Colonic mucosa (tissue), 4 donors: ENCODE measurements at places on chromosomes 1 and 21. TPM values are rescaled to one million over a fixed set of nuclear protein-coding genes. Genes with fewer than 3 reads are reported as not detected.

The OR2L3 gene
- not detected for total RNA-seq

The NCF2 gene
- 9.1 TPM for total RNA-seq

The OR6K3 gene
- not detected for total RNA-seq

The KLHL12 gene
- total RNA-seq: 28.7 TPM

The INAVA gene
- 127 TPM for total RNA-seq

The SLC44A5 gene
- 0.17 TPM for total RNA-seq

The PRKAA2 gene
- total RNA-seq: 6.8 TPM

The GPX7 gene
- total RNA-seq: 6.0 TPM

The FCGR2B gene
- 8.9 TPM for total RNA-seq

The SPRR1A gene
- total RNA-seq: not detected

DNA sequence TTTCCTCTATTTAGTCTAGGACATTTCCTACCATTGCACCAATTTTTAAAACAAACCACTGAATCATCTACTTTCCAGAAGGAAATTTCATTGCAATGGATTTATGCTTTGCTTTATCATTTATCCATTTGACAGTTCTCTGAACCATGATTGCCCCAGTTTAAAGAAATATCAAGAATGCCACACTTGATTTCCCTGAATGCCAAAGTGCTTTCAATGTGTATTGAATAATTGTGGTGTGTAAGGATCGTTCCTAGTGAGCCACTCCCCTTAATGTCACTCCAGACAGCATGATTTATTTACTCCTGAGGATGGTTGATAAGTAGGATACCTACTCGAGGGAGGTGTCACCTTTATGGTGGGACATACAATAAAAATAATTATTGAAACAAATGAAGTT is 169.6 kb downstream of the RYR2 start:
- H3K27me3 ChIP-seq: no peaks in the 10 kb centered on the region
- no peak for DNase-seq
- H3K36me3 ChIP-seq: no peaks in the 10 kb centered on the region
- H3K4me3 ChIP-seq: no peak overlapping the region
- H3K4me1 ChIP-seq: no peaks in the 10 kb centered on the region

DNA sequence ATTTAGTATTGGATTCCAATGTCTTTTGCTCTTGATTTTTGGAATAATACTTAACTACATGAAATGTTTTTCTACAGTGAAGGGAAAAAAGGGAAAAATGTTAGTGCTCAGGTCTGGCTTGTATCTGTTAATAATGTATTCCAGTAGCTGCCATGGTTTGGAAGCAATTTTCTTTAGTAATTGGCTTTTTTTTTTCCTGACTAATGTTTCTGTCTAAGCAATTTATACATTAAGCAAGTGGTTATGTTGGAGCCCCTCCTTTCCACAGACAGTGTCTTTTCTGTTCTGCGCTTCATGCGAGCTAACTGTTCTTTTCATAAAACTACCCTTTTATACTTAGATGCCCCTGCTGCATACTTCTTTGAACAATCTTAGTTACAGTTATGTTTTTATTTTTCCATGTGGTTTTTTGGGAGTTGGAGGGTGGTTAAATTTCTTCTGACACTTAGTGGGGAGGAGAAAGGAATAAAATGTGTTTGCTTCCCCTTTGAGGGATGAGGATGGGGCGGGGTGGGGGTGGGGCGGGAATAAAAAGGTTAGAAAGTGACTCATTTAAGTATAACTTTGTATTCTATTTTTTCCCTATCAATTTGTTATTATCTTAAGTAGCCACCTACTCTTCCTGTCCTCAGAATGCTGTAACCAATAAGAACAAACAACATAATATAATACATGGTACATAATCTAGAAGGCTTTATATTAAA is 83.1 kb downstream of the CLIC4 start:
- H3K36me3 ChIP-seq: no peaks in the 10 kb centered on the region
- no peaks in the 10 kb centered on the region for H3K27me3 ChIP-seq
- DNase-seq: no peak
- H3K27ac ChIP-seq: no peak overlapping the region
- H3K4me3 ChIP-seq: no peak overlapping the region

DNA sequence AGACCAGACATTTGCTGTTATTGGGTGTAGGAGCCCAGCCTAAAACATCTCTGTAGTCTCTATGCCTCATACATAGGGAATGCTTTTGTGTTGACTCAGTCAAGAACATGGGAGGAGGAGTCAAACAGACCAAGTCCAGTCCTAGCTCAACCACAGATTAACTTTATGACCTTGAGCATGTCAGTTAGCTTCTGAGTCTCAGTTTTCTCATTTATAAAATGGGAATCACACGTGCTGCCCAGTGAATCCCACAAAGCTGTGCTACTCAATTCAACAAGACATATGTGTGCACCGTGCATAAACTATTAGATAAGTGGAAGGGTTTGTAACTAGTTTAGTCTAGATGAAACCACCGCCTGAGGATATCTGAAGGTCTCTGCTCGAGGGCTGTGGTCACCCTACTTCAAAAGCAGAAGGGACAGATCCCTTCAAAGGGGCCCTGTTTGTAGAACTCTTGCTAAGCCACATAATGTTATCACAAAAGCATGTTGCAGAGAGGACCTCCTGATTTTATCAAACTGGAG is 109.5 kb upstream of the NFIA start:
- H3K27ac ChIP-seq: no peak overlapping the region
- H3K27me3 ChIP-seq: no peaks in the 10 kb centered on the region
- no peaks in the 10 kb centered on the region for H3K36me3 ChIP-seq

DNA sequence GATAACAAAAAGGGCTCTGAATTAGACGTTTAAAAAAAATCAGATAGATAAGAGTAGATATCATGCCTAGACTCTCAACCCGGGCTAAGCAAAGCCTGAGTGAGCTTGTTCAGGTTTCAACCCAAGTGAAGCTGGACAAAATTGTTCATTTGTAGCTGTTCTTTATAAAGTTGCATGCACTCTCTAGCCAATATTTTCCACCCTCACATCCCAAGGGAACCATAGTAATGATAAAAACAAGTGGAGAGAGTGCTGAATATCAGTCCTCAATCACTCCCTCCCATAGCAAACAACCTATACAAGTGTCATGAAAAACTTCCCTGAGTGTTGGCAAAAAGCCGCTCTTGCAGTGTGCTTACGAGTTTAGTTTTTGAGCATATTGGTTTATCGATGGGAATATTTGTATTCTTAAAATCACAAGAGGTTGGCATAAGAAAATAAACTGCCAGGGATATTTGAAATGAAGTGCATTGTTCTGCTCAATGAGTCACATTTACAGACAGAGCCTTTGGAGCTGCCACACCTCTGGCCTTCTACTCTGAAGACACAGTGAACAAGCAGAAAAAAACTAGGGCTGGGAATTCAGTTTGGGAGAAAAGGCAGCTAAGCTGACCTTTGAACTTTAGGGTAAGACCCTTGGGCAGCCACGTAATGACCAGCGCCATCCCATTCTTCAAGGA is 2.2 kb upstream of the CLCA2 start:
- no peak overlapping the region for H3K27ac ChIP-seq
- no peak overlapping the region for H3K4me3 ChIP-seq
- no peaks in the 10 kb centered on the region for H3K36me3 ChIP-seq
- no peaks in the 10 kb centered on the region for H3K4me1 ChIP-seq
- no peaks in the 10 kb centered on the region for H3K27me3 ChIP-seq
- DNase-seq: no peak

GRCh38 chr1:205068001-205068400 is 16.3 kb downstream of the TMEM81 start:
- H3K36me3 ChIP-seq: no peaks in the 10 kb centered on the region
- H3K4me1 ChIP-seq: no peaks in the 10 kb centered on the region
- H3K4me3 ChIP-seq: no peak overlapping the region
- H3K27me3 ChIP-seq: no peaks in the 10 kb centered on the region
- H3K27ac ChIP-seq: no peak overlapping the region

GRCh38 chr1:200279810-200280411 is 129.9 kb downstream of the ZNF281 start:
- H3K27ac ChIP-seq: no peak overlapping the region
- no peaks in the 10 kb centered on the region for H3K4me1 ChIP-seq
- no peaks in the 10 kb centered on the region for H3K27me3 ChIP-seq
- H3K4me3 ChIP-seq: no peak overlapping the region
- H3K36me3 ChIP-seq: no peaks in the 10 kb centered on the region

DNA sequence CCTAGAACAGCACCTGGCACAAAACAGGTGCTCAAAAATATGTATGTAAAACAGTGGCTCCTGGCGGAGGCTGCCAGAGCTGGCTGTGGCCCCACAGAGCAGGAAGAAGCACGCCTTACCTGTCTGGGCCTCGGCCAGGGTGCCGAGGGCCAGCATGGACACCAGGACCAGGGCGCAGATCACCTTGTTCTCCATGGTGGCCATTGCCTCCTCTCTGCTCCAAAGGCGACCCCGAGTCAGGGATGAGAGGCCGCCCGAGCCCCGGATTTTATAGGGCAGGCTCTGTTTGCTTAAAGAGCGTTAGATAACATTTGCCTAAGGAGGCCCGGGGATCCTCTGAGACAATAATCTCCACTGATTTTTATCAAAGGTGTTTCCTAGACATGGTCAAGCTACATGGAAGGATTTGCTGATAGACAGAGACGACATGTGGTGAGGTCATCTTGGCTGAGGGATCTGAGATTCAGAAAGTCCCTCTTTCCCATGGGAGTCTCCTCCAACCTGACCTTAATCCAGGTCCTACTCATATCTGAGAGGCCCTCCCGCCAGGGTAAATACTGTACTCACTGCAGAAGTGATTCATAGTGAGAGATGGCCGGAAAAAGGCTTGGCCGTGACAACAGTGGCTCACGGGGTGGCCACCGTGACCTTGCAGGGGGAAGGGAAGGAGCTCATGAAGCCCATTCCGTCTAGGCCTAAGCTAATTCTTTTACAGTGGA is at the start of gene TFF1:
TFF1 (minus strand) TSS at position 244 of the 719 bp plus-strand sequence; CDS start at position 204, 40 bp downstream.
- no peaks in the 10 kb centered on the region for H3K4me1 ChIP-seq
- peak; percentile 79 for DNase-seq
- H3K27me3 ChIP-seq: no peaks in the 10 kb centered on the region
- H3K4me3 ChIP-seq: no peak within 1 kb of the TSS

DNA sequence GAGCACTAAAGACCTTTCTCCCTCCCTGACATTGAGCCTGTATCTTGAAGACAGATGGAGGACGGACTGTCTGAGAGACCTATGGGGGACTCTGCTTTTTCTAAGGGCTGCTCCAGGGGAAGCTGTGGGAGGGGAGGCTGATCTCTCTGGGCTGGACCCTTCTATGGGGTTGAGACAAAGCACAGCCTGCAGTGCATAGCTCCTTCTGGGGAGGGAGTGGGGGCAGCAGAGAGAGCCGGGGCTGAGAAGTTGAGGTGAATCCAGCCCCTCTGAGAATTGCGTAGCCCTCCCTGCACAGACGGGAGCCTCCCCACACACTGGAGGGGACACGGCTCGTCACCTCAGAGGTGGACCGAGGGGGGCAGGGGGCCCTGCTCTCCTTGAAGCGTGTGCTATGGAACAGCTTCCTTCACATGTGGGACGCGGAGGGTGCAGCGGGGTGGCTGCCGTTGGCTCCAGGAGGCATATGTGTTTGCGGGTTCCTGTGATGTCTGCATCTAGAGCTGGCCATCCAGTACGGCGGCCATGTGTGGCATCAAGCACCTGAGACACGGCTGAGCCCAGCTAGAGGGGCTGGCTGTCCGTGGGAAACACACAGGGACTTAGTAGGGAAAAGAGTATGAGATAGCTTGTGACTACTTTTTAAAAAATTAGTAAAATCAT is 299.1 kb downstream of the CAMTA1 start:
- no peak overlapping the region for H3K4me3 ChIP-seq
- no peaks in the 10 kb centered on the region for H3K4me1 ChIP-seq
- H3K36me3 ChIP-seq: no peaks in the 10 kb centered on the region
- H3K27me3 ChIP-seq: no peaks in the 10 kb centered on the region
- no peak overlapping the region for H3K27ac ChIP-seq

GRCh38 chr21:44505673-44506278 is 34.2 kb downstream of the KRTAP10-1 start:
- no peak overlapping the region for H3K27ac ChIP-seq
- H3K4me1 ChIP-seq: no peaks in the 10 kb centered on the region
- no peak overlapping the region for H3K4me3 ChIP-seq
- H3K36me3 ChIP-seq: no peaks in the 10 kb centered on the region
- DNase-seq: no peak

DNA sequence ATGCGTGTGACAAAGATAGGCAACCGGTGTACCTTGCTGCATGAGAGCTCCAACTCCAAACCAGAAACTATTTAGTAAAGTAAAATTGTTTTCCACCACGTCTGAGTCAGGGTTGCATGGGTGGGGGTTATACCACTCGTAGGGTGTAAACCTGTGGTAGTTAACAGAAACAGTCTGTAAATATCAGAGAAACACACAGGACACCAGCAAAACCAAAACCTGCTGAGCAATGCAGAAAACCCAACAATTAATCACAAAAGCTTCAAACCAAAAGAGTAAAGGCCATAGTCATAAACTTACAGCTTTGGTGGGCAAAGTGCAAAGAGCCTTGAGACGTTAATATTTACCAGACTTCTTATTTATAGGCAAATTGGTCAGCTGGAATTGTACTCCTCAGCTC is 282.7 kb downstream of the BACH1 start:
- DNase-seq: no peak
- no peaks in the 10 kb centered on the region for H3K36me3 ChIP-seq
- no peak overlapping the region for H3K27ac ChIP-seq

GRCh38 chr1:151832318-151832980 is 847 bp upstream of the RORC start:
- H3K4me3 ChIP-seq: no peak overlapping the region
- DNase-seq: peak; percentile 88
- H3K27ac ChIP-seq: peak overlapping the region; percentile 89
- H3K36me3 ChIP-seq: no peaks in the 10 kb centered on the region

DNA sequence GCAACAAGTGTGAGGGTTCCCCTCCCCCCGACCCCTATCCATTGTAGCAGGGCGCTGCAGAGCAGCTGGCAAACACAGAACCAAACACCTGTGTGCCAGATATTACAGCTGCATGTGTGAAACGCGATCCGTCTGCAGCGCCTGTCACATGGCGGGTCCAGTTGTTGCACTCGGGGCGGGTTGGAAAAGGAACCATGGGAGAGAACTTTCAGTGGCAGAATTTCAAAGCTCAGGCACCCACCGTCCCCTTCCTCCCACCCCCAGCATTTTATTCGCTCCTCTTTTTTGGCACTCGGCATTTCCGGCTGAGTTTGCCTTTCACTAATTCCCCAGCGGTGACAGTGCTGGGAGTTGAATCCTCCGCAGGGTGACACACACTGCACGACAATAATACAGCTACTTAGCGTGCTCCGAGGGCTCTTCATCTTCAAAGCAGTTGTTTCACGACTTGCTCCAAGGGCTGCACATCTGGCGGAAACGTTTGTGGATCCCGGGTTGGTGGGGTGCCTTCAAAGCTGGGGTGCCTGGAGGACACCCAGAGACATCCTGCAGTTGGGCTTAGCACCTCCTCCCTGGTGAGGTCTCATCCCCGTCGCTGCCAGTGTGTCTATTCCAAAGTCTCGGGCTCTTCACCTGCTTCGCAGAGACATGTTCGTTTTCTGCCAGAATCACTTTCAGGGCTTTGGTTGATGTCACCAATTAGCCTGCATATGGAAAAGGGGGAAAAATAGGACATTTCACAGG is 180.7 kb downstream of the ZBTB18 start:
- H3K27me3 ChIP-seq: no peaks in the 10 kb centered on the region
- no peaks in the 10 kb centered on the region for H3K36me3 ChIP-seq
- DNase-seq: no peak
- H3K4me3 ChIP-seq: no peak overlapping the region
- H3K27ac ChIP-seq: no peak overlapping the region
